ENCODE measurements at places on chromosomes 16 and 17.

GRCh38 chr17:34725725-34726124 is 146.3 kb downstream of the TMEM132E start:
- no peak for DNase-seq

DNA sequence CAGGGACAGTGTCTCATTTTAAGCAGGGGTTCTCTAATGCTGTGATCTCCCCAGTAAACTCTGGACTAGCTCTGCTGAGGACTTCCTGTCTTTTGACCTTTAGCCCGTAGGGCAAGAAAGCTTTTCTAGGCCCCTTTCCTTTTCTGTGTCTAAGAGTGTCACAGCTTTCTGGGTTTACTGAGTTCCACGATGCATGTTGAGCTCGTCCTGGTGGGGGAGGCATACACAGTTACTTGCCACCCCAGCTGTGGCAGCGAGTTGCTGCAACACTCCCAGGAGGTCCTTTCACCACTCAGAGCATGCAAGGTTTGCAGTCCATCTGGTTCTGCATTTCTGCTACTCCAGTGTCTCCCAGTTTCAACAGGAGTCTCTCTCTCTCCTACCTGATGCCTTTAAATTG is 23.7 kb downstream of the NOD2 start:
- no peak for DNase-seq

- no peak for DNase-seq
These were observed 36.2 kb downstream of the RAB11FIP4 start for GRCh38 chr17:31427684-31428083.

GRCh38 chr17:56674401-56674925 is 81.0 kb downstream of the NOG start:
- no peak for DNase-seq

- DNase-seq: no peak
These were observed 60.3 kb downstream of the SNX20 start for GRCh38 chr16:50620646-50621451.

DNA sequence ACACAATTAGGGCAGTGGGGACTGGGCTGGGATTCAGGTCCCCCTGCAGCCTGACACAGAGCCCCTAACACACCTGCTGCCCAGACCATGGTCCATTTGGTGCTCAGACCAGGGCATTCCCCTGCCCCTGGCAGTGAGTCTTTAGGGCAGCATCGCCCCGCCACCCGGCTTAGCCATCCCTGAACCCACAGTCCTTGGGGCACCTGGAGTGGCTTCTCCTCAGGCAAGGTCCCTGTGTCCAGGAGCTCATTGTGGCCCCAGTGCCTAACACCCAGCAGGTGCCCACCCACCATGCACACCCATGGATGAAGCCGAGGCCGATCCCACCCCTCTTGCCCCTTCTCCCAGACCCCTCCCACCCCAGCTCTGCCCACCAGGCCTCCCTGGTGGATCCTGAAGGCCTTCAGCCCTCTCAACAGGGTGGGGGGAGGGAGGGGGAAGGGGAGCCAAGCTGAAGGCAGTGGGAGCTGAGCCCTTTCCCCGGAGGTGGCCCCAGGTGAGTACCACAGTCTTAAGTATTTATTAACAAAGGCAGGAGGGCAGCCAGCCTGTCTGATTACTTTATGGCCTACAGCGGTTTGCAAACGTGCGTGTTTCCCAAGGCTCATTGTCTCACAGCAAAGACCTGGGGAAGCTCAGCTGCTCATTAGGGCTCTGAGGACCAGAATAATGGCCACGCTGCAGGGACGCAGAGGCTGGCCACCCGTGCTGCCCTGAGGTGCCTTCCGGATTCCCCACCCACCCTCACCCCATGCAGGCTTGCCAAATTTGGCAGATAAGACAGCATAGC is 38.5 kb downstream of the RBFOX3 start:
- no peak for DNase-seq

DNA sequence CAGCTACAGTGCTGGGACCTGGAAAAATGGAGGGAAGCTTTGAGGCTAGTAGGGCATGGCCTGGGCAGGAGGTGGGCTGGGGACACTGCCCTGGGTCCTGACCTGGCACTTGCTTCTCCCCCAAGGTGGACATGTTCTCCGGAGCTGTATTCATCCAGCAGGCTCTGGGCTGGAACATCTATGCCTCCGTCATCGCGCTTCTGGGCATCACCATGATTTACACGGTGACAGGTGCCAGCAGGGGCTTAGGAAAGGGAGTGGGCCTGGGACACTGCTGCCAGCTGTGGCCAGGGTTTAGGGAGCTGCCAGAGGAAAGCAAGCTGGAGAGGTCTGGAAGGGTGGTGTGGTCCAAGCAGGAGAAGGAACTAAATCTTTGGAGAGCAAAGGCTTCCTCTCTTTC is 3.1 kb downstream of the SLC5A2 start:
- DNase-seq: no peak

GRCh38 chr17:68349157-68349556 is 57.9 kb downstream of the ARSG start:
- no peak for DNase-seq

GRCh38 chr16:720990-721764 is at the start of gene ANTKMT:
Gene ANTKMT, plus strand, starts transcription at chr16:721146. Its CDS starts 129 bp downstream, at chr16:721275.
- peak; percentile 51 for DNase-seq

DNA sequence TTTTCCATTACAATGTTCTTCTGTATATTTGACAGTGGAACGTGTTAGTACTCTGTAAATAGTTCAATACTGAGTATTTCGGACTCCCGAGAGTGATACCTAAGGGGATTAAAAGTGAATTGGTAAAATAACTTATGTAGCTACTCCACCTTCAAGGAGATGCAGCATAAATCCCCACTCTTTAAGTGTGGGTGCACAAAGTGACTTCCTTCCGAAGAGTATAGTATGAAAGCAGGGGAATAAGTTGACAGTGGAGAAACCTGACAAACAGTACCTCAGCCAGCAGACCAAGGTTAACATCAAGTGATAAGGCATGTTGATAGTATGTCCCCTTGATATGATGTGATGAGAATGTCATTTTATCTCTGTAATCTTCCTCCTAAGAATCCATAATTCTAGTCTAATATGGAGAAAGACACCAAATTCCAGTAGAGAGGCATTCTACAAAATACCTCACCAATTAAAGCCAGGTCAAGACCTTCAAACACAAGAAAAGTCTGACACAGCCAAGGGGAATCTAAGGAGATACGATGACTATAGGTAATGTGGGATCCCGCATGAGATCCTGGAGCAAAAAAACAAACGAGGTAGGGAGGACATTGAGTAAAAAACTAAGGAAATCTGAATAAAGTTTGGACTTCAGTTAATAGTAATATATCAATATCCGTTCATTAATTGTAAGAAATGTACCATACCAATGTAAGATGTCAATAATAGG is 1.8 kb upstream of the ZPBP2 start:
- DNase-seq: no peak

- no peak for DNase-seq
These were observed 16.2 kb upstream of the ALOX15 start for GRCh38 chr17:4657678-4658077.

GRCh38 chr17:40588552-40588951 is 23.3 kb upstream of the CCR7 start:
- no peak for DNase-seq
